ENCODE measurements at places on chromosomes 3 and 15. TPM values are rescaled to one million over a fixed set of nuclear protein-coding genes. Genes with fewer than 3 reads are reported as not detected.

NEK10 gene
- 0.66 TPM for total RNA-seq

GOLGA6L7 gene
- total RNA-seq: not detected

ADAM10 gene
- total RNA-seq: 147 TPM

DAZL gene
- not detected for total RNA-seq

GOLGA8M gene
- 0.07 TPM for total RNA-seq

AMIGO3 gene
- total RNA-seq: 0.58 TPM

WDR76 gene
- 11.1 TPM for total RNA-seq

ADGRG7 gene
- total RNA-seq: not detected

PIF1 gene
- total RNA-seq: 13.4 TPM

MEGF11 gene
- total RNA-seq: 0.45 TPM

LARP6 gene
- 46.3 TPM for total RNA-seq

WDR93 gene
- 0.21 TPM for total RNA-seq

HGD gene
- 22.1 TPM for total RNA-seq

GRIP2 gene
- 1.3 TPM for total RNA-seq
